ENCODE measurements at places on chromosomes 4 and X.

GRCh38 chr4:183413234-183414200, 30.9 kb upstream of the CDKN2AIP start:
- no peak for DNase-seq

- no peak for DNase-seq
These were observed 1624.7 kb downstream of the ARAP2 start for GRCh38 chr4:34619531-34620162.

DNA sequence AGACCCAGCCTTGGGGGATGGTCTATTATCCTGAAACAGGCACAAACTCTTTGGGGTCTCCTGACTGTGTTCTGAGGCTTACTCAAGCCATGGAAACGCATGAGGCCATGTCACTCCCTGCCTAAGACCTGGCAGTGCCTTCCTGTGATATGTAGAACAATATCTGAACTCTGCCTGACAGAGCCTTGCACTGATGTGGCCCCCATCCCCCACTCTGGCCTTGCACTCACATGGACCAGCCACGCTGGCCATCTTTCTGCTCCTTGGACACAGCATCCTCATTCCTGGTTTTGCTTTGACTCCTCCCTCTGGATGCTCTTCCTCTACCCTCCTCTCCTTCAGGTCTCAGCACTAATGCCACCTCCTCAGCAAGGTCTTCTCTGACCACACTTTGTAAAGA, 100.2 kb downstream of the SCD5 start:
- DNase-seq: no peak

DNA sequence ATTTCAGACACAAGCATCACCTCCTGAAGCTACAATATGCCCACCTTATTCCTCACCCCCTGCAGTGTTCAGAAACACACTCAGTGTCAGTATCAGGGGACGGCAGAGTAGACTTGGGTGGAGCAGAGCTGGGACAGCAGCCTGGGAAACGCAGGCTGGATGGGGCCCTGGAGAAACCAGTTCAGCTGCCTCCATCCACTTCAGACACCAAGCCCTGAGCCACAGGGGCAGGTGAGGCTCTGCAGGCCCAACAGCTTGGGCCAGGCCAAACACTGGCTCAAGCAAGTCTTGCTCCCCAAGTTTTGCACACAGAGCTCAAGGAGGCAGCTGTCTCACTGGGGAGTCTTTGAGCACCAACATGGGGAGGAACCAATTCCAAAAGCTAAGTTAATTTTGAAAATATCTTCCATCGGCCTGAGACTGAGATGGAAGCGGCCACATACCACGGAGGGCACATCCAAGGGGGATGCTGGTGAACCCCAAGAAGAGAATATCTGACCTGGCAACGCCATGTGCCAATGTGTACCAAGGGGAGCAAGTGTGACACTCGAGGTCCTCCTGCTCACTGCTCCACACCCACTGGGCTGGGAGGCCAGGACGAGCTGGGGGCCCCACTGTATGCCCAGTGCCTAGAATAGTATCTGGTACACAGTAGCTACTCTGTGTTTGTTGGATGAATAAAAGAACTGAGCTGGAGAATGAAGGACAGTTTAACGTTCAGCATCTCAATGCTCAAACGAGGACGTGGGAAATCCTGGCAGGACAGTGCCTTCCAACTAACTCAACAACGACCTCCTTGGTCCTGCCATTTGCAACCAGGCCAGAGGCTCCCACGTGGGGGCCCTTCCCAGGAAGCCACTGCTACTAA, 45.6 kb downstream of the PPP2R2C start:
- DNase-seq: no peak

GRCh38 chr4:99594818-99595217, 20.2 kb downstream of the MTTP start:
- no peak for DNase-seq

- no peak for DNase-seq
These were observed 57.2 kb downstream of the FBXW7 start for GRCh38 chr4:152478461-152479237.

GRCh38 chr4:36053930-36054329, 190.4 kb downstream of the ARAP2 start:
- no peak for DNase-seq

DNA sequence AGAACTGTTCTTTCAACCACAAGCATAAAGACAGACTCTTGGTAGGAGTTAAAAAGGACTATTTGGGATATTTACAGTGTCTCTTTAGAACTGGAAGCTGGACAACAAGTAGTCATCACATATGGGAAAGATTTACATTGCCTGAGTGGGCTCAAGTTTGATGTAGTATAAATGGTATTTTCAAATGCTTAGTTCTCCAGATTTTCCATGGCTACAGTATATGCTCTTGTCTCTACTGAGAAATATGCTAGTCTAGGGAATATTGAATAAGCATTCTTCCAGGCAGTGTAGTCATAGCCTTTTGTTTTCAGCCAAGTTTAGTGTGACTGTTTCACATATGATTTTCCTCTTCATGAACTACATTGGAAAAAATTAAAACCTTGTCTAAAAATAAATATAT, 315.6 kb downstream of the ARHGAP24 start:
- no peak for DNase-seq

DNA sequence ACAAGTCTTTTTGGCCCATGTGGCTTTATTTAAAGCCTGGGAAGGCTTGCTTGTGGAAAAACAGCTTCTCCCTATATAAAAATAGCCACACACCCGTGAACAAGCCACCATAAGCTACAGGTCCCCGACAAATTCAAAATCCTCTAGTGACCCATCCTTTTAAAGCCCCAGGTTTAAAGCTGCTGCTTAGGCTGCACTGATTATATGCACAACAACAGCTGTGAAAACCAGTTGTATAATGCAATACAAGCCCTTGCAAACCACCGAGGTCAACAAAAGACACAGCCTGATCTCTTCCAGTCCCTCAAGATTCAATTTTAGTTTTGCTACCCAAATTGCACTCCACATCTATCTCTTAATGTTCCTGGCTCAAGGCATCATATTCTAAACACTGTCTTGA, 186.0 kb upstream of the WDFY3 start:
- DNase-seq: no peak

DNA sequence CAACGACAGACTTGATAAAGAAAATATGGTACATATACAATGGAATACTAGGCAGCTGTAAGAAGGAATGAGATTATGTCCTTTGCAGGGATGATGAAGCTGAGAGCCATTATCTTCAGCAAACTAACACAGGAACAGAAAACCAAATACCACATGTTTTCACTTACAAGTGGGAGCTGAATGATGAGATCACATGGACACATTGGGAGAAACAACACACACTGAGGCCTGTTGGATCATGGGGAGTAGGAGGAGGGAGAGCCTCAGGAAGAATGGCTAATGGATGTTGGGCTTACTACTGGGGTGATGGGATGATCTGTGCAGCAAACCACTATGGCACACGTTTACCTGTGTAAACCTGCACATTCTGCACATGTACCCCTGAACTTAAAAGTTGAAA, 209.7 kb downstream of the SPRY1 start:
- DNase-seq: no peak

DNA sequence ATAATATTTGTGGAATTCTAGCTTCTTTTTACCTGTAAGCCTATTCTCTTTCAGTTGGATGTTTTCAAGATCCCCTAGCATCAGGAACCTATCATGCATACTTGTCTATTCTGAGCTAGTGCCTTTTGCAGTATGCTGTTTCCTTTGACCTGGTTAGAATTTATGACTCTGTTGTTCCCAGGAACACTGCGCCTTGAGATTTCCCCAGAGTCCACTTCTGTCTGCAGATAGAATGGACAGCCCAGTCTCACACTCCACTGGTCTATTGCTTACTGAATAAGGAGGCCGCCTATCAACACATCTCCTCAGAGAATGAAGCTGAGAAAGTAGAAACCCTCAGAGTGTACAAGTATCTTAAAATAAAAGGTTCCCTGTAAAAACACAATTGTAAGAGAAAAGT, 465.1 kb upstream of the GALNTL6 start:
- no peak for DNase-seq

DNA sequence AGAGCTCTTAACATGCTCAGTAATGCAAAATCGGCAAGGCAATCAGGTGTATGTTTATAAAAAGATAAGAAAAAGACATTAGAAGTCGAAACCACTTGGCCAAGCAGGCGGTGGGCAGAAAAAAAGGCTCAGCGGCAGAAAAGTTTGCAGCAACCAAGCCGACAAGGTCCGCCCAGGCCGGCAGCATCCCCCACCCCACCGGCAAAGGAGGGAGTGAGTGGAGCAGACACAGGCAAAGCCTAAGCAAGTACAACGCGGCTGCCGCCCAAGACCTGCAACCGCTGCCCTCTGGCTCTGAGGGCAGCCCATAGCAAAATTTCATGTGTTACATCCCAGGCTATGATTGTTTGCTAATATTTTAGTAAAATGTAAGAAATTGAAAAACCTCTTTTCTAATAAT, 125.4 kb upstream of the ZCCHC13 start:
- no peak for DNase-seq

DNA sequence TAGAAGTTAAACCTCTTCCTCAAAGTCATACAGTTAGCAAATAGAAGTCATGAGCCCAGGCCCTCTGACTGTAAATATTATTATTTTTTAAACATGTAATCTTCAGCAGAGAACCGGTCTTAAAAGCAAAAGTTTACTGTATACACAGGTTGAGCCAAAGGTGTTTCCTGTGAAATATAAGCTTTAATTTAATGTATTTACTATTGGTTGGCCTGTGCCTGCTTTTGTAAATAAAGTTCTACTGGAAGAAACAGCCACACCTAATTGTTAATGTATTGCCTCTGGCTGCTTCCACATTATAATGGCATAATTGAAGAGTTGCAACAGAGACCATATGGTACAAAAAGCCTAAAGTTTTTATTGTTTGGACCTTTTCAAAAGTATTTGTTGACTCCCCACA, 61.0 kb upstream of the PRDM8 start:
- no peak for DNase-seq

DNA sequence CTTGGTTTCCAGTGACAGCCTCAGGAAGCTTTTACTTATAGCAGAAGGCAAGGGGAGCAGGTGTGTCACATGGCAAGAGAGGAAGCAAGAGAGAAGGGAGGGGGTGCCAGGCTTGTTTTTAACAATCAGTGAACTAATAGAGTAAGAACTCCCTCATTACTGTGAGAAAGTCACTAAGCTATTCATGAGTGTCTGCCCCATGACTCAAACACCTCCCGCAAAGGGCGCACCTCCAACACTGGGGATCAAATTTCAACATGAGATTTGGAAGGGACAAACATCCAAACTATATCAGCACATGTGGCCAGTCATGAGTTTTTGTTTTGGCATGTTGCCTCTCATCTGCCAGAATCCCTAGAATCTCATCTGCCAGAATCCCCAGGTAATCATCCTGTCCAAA, 183.5 kb upstream of the C1QTNF7 start:
- DNase-seq: no peak

- no peak for DNase-seq
These were observed 94.2 kb downstream of the CBLL2 start for GRCh38 chrX:22366906-22367305.

GRCh38 chrX:10986616-10987015, 124.5 kb upstream of the HCCS start:
- DNase-seq: no peak

DNA sequence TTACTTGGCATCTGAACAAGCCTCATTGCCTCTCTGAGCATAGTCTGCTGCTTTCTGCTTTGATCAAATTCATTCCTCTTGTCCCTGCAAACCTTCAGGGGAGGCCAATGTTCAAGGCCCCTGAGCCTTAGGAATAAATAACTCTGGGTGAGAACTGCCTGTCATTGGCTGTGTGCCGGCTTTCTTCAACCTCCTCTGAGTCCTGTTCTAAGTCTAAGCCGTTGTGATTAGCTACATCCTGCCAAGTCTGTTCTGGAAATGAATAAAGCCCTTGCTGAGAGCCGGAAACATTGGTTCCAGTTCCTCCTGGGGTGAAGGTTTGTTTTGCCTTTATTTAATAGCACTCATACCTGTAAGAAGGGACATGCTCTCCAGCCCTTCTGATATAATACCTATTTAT, 13.8 kb downstream of the RNF4 start:
- no peak for DNase-seq

DNA sequence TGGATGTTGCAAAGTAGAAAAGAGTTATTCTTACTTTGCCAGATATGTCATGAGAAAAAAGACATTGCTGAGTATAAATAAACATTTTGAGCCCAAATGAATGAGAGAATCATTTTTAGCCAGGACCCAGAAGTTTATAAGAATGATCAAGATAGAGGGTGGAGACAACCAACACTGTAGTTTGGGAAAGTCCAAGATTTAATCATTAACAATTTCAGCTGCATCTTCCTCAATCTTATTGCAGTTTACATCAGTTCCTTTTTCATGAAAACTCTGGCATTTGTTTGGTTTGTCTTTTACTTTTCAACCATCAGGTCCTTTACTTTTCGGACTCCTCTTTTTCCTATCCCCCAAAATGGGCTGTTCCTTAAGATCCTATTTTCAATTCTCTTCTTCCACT, 645.9 kb downstream of the ANKRD50 start:
- no peak for DNase-seq

DNA sequence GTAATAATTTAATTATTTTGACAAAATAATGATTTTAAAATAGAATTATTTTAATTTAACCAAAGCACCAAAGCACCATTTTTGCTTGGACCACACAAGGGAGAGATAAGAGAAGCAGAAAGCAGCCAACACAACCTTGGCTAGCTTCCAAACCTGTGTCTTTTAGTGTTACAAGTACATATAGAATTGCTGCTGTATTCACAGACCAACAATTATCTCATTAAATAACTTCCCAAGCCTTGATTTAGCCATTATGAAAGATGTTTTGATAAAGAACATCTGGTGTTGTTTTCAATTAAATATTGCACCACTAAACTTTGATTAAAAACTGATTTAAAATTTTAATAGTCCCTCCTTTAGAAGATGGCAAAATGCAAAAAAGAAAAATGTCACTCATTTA, 14.0 kb upstream of the IGFBP7 start:
- DNase-seq: no peak

DNA sequence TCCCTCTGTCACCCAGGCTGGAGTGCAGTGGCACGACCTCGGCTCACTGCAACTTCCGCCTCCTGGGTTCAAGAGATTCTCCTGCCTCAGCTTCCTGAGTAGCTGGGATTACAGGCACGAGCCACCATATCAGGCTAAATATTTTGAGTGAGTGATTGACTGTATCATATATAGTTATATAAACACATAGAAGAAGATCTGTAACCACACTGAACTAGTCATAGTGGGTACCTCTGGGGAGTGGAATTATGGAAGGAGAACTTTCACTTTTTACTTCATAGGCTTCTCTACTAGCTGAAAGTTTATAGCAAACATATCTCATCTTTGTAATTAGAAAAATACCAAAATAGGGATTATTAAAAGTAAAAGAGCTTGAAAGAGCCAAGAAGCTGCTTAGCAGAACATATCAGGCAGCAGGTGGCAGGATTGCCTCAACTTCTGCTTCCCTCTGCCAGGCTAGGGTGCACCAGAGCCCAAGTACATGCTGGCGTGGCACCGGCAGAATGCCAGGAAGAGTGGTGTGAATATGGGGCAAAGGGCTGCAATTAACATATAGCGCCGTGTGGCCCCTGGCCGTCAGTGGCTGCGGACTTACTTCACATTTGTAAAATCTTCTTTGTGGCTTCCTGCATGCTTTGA, 39.5 kb upstream of the CD40LG start:
- no peak for DNase-seq

GRCh38 chr4:163195247-163195765, 28.6 kb upstream of the NAF1 start:
- no peak for DNase-seq
